HuH-7 (cell line): ENCODE measurements at places on chromosomes 2 and 18.
A peak's percentile ranks its signal among the peaks of the same experiment; 100 is the strongest.

DNA sequence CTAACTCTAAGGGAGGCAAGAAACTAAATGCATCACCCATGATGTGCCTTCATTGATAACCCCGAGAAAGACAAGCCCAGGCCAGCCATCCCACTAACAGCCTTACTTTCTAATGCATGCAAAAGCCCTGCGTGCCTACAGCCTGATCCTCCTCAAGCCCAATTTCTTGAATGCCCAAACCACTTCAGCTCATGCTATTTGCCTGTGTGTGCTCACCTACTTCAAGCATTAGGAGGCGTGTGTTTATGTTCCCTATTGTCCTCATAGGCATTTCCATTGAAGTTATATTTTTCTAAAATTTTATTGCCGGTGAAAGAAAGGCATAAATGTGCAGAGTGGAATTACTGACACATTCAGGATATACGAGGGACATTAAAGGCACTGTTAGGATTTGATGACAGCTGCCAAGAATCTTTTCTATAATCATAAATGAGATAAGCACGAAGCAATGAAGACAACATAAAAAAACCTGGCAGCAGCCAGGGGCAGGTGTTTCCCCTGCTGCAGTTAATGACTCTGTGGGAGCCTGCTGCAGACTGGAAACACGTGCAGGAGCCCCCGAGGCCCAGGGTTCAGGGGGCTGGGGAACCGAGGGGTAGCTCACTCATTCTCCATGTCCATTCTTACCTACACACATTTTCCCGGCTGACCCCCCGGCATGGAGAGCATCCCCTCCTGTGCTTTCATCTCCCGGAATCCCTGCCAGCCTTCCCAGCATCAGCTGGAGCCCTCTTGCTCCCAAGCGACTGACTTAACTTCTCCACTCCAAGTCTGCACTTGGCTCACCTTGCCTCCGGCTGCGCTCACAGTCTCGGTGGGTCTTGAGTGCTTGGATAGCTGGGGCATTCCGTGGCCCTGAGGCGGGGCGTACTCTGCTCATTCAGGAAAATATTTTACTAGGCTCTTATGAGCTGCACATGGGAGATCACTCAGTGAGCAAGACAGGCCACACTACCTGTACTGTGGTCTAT is 292.3 kb upstream of the SIX2 start:
- no peak for DNase-seq

DNA sequence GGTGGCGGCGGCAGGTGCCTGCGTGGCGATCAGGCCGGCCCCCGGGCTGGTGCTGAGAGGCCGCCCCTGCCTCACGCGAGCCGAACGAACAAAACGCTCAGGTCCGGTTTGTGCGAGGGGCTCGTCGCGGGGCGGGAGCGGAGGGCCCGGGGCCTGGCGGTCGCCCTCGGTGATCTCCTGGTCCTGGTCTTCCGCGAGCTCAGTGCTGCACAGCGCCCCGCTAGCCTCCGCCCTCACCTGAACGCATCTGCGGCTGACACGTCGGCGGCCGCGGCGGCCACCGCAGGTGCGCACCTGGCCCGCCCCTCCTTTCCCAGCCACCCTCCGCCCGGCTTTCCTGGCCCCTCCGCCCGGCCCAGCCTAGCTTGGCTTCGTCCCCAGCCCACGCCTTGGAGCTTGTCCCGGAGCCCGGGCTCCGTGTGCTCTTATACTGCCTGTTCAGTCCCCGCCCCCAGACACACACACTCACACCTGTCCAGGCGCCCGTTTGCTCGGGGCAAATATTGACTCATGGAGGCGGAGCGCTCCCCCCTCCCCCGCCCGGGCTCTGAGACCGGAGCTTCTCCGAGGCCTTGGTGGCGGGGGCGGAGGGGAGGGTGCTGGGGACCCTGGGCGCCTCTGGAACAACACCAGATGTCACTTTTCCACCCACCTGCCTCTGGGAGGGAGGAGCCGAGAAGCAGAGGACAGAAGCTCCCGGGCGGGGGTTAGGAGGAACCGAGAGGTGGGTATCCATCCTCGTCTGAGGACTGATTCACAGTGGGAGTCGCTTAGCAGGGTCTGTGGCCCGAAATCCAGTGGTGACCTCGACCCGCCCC is 8.6 kb upstream of the CRYBA2 start:
- DNase-seq: peak; percentile 81

GRCh38 chr2:100588071-100588786 is 25.4 kb downstream of the PDCL3 start:
- DNase-seq: no peak

GRCh38 chr2:230816735-230817134 is 48.0 kb upstream of the ITM2C start:
- DNase-seq: no peak

DNA sequence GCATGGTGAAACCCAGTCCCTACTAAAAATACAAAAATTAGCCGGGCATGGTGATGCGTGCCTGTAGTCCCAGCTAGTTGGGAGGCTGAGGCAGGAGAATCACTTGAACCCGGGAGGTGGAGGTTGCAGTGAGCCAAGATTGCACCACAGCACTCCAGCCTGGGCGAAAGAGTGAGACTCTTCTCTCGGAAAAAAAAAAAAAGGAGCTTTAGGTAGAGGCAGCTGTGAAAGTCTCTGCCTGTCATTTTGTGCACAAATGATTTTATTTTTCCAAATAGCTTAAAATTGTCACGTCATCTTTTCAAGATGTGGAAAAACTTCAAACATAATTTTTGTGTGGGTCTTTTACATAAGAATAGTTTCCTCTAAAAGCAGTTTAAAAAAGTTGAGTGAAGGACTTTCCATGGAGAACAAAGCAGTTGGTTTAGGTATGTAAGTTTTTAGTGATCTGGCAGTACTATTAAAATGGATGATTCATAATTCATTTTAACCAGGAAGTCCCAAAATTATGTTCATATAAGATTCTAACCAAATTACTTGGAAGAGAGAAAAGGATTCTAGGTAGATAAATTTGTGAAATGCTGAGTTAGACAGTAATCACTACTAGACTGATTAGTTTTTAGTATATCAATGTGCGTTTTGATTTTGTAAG is 11.5 kb downstream of the CCNYL1 start:
- no peak for DNase-seq

DNA sequence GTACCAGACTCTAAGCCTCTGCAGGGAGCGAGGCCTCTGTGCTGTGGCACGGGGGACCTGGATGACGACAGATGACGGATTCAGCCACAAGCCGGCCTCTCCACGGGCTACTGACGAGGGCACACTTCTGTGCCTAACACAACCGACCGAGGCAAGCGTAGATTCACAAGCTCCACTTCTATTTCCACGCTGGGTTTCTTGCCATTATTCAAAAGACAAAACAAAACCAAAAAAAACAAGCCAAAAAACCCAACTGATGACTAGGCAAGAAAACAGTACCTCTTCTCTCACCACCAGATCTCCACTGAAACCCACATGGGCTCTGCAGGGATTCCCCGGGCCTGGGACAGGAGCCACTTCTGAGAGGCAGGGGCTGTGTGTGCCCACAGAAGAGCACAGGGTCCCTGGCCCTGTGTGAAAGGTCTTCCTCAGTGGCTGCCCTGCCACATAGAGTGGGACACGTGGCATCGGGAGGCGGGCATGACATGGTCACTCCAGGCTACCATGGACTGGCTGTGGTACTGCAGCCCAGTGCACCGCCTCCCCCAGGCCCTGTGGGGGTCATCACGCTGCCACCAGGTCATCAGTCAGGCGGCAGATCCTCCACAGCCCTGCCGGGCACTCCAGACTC is 254.7 kb downstream of the HDAC4 start:
- no peak for DNase-seq

GRCh38 chr18:10297086-10297485 is 157.3 kb upstream of the APCDD1 start:
- no peak for DNase-seq

- no peak for DNase-seq
Measured at GRCh38 chr2:135952891-135953290, 32.5 kb downstream of the DARS1 start.
